CD4-positive, alpha-beta T cell treated with Interleukin-12 subunit alpha and Interleukin-12 subunit beta, for 1 hour (primary cell): ENCODE measurements at places on chromosomes 16 and 17.

DNA sequence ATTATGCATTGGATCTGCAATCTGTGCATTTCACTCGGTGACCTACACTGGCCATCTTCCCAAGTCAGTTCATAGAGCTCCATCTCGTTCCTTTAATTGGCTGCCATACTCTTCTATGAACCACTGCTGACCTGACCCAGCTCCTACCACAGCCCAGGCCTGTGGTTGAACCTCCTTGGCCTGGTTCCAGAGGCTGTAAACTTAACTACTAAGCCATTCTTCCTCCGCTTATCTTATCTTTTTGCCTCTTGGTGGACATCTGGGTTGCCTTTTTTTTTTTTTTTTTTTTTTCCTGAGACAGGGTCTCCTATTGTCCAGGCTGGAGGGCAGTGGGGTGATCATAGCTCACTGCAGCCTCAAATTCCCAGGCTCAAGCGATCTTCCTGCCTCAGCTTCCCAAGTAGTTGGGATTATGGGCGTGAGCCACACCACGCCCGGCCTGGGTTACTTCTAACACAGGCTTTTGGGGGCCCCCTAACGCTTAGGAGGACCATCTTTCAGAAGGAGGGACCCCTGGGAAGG is 18.3 kb downstream of the COQ7 start:
- DNase-seq, result no peak

- DNase-seq, result no peak
Observed at GRCh38 chr16:68719993-68720489, 17.1 kb upstream of the CDH1 start.

GRCh38 chr16:4288148-4288921 is 15.5 kb upstream of the TFAP4 start:
- peak; percentile 84 for DNase-seq

DNA sequence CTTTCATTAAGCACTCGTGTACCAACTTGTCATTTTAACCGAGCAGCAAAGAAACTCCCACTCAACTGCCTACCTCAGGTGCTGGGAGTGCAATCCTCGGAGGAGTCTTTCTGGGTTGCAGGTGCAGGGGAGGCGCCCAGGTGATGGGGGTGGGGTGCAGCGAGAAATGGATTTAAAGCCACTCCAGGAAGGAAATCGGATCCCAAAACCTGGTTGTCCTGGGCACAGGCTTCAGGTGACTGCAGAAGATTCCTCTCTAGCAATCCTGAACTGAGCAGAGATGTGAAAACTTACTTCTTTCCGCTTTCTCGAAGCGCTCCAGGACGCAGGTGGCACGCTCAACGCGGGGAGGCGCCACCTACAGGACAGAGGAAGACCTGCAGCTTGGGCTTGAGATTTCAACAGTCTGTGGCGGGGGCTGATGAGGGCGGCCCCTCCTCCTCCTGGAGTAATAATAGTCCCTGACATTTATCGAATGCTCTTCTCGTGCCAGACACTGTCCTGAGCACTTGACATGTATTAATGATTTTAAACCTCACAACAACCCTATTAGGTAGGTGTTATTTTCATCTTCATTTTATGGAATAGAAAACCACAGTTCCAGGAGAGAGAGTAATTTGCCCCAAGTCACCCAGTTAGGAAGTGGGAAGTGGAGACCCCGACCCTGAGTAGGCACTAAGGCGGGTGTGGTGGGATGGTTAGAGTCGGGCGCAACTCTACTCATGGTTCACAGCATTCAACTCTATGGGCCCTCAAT is 27.2 kb upstream of the SKAP1 start:
- peak; percentile 86 for DNase-seq

GRCh38 chr16:23174622-23175021 is 7.9 kb upstream of the SCNN1G start:
- no peak for DNase-seq

DNA sequence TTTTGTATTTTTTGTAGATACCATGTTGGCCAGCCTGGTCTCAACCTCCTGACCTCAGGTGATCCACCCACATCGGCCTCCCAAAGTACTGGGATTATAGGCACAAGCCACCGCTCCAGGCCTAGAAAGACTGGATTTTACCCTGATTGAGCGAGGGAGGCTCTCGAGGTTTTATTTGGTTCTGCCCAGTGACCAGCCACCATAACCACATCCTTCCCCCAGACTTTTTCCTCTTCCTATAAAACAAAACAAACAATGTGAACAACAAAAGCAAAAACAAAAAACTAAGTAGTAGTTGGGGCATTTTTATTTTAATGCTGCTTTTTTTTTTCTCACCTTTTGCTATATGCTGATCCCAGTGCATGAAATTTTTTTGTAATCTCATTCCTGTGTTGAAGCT is 509.6 kb downstream of the MAF start:
- DNase-seq, result no peak
